ENCODE measurements at places on chromosomes 16 and 17.

DNA sequence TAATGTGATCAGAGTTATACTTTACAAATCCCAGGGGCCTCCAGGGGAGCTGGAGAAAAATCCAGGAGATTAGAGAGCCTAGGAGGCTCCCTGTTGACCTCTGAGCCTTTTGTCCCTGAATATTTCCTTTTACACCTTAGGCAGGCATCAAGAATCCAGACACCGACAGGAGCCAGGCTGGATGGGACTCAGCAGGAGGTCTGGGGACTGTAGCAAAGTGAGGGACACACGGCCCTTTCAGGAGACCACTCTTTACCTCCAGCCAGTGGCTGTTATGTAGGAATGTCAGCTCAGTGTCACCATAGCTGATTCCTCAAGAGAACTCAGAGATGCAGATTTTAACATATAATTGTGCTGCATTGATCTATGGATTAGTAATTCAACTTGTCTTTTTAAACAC lies 198.4 kb downstream of the SHISA9 start:
- DNase-seq, result no peak

DNA sequence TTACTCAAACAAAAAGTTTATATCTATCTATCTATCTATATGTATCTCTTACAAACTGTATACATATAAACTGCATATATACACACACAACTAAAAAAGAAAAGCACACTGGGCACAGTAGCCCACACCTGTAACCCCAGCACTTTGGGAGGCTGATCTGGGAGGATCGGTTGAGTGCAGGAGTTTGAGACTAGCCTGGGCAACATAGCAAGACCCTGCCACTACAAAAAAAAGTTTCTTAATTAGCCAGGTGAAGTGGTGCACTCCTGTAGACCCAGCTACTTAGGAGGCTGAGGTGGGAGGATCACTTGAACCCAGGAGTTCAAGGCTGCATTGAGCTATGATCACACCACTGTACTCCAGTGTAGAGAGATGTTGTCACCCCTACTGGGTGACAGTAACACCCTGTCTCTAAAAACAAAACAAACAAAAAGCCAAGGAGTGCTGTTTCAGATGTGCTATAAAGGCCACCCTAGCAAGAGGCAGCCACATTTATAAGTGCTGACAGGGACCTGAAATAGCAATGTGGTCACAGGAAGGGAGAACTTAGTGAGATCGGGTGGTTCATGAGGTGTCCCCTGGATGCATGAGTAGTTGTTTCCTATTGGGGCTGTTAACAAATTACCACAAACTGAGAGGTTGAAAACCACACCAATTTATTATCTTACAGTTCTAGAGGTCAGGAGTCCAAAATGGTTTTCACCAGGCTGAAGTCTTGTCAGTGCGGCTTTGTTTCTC lies 4.8 kb downstream of the CD2BP2 start:
- DNase-seq, result no peak

DNA sequence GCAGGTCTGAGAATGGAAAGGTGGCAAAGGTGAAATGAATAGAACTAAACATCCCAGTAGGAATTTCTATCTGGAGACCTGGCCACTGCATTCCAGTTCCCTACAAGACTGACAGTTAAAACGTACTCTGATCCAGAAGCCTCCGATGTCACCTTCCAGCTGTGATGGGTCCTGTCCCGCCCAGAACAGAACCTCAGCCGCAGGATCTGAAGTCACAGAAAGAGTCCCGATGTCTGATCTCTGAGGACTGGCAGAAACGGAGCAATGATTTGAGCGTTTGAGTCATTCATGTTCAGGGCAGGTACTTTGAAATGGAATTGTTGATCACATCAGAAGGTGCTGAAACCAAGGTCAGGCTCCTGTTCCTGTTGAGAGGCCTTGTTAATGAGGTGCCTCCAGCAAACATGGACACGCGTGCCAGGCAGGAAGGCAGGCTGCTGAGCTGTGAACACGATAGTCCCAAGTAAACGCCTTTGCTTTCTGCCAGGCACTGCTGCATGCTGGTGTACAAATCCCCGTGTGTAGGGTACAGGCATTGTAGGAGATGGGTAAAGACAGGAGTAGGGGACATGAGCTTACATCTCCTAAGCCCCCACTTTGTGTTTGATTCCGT lies 61.4 kb downstream of the VAT1L start:
- DNase-seq, result no peak

- DNase-seq, result peak; percentile 42
These were observed 113.5 kb upstream of the RPL38 start for GRCh38 chr17:74089869-74090464.

DNA sequence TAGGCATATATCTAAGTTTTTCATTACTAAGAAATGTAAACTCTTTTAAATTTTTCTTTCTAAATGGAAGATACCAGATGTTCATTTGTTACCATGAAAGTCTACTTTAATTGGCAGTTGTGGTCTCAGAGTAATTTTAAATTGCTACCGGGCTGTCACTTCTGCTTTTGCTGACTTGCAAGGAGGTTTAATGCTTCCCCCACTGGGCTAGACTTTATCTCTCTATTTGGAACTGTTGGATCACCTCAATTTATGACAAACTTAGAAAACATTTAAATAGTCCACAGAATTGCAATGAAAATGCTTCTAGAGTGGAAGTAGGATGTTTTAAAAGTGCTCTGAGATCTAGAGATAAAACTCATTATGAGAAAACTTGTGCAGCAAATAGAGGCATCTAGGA lies 479.8 kb upstream of the GOT2 start:
- no peak for DNase-seq

DNA sequence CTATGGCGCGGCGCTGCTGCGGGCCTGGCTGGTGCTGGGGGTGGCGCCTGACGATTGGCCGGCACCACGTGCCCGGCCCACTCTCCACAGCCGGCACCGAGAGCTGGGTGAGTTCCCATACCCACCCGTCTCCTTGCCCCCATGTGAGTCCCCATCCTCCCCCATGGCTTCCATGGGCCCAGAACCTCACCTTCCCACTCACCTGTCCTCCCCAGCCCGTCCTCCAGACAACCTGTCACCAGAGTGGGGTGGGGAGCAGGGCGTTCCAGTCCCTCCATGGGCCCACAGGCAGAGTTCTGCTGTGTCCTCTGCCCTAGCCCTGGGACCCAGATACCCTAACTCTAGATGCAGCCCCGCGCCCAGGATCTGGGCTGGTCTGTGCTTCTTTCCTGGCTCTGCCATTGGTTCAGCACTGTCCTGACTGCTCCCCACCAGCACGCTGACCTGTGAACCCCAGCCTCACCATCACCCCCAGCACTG lies 5.5 kb downstream of the ARMC5 start:
- no peak for DNase-seq

DNA sequence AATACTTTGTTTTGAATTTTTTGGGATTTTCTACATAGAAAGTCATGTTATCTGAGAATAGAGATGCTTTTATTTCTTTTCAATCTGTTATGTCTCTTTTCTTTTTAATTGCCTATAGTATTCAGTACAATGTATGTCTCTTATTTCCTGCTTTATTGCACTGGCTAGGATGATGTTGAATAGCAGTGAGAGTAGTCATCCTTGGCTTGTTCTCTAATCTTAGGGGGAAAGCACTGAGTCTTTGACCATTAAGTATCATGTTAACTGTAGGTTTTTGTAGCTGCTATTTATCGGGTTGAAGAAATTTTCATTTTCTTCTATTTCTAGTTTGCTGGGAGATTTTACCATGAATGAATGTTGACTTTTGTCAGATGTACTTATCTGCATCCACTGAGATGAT lies 10.0 kb upstream of the ABCA3 start:
- DNase-seq, result no peak

- DNase-seq, result no peak
These were observed 1.8 kb upstream of the TMEM88 start for GRCh38 chr17:7852919-7853690.

DNA sequence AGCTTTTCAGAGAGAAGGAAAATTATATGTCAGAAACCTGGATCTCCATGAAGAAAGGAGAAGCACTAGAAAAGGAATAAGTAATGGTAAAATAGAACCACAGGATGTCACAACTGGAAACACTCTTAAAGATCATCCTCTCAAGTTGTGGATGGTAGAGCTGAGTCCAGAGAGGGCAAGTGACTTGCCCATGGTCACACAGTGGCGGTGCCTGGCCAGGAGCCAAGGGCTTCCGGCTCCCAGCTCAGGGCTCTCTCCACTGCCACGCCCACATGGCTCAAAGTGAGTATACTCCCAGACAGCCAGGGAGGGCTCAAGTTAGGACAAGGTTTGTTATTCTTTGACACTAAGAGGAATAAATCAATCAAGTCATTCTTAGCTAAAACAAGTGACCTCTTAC lies 159.8 kb downstream of the COPRS start:
- no peak for DNase-seq
